Activated T-helper 17 cell treated with anti-CD3 and anti-CD28 coated beads, Interleukin-2, amount 50 U/mL, for 72 hours (primary cell): ENCODE measurements at places on chromosomes 6 and 20. TPM values are rescaled to one million over a fixed set of nuclear protein-coding genes. Genes with fewer than 3 reads are reported as not detected.
A peak's percentile ranks its signal among the peaks of the same experiment; 100 is the strongest.

ACOT8 gene
- total RNA-seq, result 23.2 TPM

GRCh38 chr20:29687438-29687837 lies 1570.0 kb upstream of the DEFB115 start:
- no peak for ATAC-seq

DNA sequence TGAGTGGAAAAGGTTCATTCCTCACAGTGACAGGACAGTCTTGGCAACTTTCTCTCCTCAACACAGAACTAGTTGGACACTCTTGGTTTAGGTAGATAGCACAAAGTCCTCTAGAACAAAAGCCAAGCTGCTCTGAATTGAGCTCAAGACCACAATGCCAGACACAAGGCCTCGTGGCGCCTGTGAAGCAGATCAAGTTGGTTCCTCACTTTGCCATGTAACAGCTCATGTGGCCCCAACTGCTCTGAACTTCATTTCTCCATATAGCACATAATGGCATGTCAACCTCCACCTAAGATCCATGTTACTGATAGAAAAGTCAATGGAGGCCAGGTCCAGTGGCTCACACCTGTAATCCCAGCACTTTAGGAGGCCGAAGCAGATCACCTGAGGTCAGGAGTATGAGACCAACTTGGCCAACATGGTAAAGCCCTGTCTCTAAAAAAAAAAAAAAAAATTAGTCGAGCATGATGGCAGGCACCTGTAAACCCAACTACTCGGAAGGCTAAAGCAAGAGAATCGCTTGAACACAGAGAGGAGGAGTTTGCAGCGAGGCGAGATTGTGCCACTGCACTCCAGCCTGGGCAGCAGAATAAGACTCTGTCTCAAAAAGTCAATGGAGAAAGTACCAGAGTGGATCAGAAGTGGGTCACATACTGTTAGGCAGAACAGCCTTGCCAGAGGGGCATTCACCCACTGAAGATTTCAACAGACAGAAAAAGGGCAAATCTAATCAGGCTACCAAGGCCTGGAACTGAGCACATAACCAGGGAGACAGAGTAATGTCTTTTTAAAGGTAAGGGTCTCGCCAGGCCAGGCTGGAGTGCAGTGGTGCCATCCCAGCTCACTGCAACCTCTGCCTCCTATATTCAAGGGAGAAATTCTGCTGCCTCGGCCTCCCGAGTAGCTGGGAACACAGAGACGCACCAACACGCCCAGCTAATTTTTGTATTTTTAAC lies 21.2 kb downstream of the ROMO1 start:
- ATAC-seq, result no peak

SAMD10 gene
- 32.7 TPM for total RNA-seq

PLCB1 gene
- total RNA-seq, result 1.8 TPM

- no peak for ATAC-seq
Observed at GRCh38 chr6:117938311-117938995, 31.4 kb downstream of the SLC35F1 start.

DNA sequence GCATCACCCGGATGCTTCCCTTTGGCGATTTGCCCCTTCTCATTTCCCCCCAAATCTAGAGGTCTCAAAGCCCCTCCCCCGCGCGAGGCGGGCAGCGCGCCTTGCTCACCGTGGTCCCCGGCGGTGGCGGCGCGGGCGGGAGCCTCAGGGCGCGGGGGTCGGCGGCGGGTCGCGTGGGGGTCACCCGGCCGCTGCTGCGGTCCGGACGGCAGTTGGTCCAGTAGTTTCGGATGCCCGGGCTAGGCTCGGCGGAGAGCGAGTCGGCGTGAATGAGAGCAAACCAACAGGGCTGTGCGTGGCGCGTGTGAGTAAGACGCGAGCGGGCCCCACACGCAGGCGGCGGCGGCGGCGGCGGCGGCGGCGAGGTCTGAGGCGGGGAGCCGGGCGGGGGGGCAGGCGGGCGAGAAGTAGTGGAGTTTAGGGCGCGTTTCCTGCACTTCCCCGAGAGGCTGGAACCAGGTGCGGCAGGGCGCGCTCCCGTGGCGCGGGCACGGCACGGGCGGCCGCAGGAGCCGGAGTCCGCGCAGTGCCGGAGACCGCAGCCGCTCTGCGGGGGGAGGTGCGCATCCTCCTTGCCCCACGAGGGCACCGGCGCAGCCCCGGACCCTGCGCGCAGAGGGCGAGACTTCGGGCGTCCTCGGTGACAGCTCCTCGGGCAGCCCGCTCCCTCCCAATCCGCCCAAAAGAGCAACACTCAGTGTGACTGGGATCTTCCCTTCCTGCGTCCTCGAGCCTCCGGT lies 567 bp downstream of the HS3ST5 start:
- ATAC-seq, result no peak

DNA sequence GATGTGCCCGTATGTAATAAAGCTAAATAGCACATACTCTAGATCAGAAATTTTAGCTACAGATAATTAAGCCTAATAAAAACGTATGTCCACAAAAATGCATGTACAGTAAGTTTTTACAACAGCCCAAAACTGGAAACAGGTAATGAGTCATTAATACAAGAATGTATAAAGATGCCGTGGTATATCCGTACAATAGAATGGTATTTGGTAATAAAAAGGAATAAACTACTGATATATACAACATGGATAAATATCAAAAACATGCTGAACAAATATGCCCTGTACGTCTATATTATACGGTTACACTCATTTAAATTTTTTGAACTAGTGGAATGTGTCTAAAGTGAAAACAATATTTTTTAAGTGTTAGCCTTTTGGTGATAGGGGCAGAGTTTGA lies 128.2 kb upstream of the ADGRB3 start:
- no peak for ATAC-seq

DNA sequence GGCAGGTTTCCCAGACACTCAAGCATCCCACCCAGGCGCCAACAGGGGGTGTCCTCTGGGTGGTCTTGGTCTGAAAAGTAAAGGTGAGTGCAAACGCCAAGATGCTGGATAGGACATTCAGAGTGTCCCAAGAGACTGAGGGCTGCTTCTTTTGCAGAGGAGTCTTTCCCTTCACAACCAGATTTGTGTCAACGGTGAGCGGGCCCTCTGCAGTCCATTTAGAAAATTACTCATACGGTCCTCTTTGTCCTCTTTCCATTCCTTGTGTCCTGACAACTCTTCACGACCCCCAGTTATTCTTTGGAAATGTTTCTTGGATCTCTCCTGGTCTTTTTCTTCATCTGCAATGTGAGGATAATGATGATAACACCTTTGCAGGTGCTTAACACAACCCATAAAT lies 257.8 kb downstream of the CDC5L start:
- ATAC-seq, result no peak

- no peak for ATAC-seq
Observed at GRCh38 chr20:40663991-40664880, 24.8 kb downstream of the MAFB start.

ARMH2 gene
- 0.45 TPM for total RNA-seq

- no peak for ATAC-seq
Observed at GRCh38 chr6:4678506-4679300, 97.5 kb upstream of the CDYL start.

FBXO9 gene
- total RNA-seq, result 58.2 TPM

DNA sequence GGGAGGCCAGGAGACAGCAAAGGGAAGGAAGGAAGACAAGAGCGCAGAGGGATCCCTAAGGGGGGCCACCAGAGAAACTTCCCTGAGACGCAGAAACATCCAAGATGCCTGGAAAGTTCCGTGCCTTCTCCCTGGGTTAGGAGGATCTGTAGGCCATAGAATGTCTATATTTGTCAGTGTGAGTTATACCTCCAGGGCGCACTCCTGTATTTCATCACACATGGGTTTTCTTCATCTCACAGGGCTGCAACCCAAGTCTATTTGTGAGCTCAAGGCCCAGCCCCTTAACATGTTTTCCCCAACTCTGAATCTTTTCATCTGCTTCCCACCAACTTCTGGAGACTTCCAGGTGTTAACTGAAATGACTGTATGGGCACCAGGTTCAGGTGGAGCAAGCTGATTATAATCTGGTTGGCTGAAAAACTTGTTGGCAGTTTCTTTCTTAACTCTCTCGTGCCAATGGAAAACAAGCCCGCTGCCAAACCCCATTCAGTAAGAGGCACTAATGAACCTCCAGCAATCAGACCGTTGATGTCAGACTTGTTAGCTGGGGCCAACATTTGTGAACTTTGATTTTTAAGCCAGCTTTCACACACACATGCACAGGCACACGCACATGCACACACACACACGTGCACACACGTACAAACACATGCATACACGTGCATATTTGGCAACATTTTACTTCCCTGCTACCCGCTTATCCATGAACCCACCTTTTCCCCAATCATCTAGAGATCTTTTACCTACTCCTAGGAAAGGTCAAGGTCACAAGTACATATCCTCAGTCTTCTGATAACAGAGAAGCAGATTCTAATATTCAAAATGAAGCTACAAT lies 247.5 kb upstream of the GMDS start:
- no peak for ATAC-seq

DNA sequence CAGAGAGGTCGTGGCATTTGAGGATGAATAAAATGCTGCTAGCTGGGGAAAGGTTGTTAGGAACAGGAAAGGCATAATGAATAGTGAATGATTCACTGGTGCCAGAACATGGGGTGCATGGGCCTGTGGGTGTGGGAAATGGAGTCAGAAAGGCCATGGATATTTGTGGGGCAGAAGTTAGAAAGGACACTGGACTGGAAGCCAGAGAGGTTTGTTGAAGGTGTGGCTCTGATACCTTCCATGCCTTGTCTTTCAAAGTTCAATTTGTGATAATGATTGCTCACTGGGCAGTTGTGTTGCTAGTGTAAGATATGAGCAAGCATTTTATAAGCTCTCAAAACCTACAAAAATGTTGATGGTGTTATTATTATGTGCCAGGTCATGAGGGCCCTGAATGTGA lies 32.7 kb downstream of the LRRC1 start:
- ATAC-seq, result no peak

DNA sequence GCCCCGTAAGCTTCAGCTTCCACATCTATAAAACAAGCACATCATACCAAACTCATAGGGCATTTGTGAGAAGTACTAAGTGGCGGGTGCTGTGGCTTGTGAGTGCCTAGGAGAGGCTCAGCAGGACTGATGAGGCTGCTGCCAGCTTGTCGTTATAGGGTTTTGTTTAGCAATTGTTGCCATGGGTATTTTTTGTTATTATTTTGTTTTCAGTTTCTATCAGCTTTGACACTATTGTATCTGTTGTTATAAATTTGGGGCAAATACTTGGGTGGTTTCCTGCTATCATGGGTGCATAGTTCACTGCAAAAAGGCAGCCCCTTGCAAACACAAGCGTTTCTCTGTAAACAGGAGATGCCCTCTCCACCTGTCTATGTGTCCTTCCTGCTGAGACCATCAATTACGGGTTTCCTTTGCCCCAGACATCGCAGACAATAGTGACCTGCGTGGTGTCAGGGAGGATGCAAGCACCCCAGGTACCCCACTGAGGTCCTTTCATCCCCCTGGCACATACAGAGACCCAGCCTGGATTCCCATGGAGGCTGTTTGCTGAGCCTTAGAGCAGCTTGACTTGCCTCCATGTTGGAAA lies 3.1 kb upstream of the CCDC167 start:
- ATAC-seq, result peak; percentile 26

FOXS1 gene
- not detected for total RNA-seq

SLC17A2 gene
- total RNA-seq, result not detected

NKX2-4 gene
- total RNA-seq, result not detected

GRCh38 chr6:2636672-2637071 lies 114.0 kb downstream of the MYLK4 start:
- ATAC-seq, result no peak

DNA sequence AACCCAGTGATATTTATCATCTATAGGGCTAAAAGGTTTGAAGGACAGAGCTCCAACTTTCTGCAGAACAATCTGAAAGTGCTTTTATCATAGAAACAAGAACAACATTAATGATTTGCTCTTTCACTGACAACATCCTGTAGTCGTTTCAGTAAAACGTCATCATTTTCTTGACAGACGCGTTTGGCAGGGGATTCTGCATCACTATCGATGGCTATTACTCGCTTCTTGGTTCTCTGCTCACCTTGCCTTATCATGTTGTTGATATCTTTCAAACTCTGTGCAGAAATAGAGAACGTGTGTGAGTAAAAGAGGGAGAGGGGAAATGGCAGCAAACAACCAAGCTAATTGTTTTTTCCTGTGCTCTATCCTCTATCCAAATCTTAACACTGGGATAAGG lies 47.1 kb upstream of the SAMHD1 start:
- ATAC-seq, result no peak

DNA sequence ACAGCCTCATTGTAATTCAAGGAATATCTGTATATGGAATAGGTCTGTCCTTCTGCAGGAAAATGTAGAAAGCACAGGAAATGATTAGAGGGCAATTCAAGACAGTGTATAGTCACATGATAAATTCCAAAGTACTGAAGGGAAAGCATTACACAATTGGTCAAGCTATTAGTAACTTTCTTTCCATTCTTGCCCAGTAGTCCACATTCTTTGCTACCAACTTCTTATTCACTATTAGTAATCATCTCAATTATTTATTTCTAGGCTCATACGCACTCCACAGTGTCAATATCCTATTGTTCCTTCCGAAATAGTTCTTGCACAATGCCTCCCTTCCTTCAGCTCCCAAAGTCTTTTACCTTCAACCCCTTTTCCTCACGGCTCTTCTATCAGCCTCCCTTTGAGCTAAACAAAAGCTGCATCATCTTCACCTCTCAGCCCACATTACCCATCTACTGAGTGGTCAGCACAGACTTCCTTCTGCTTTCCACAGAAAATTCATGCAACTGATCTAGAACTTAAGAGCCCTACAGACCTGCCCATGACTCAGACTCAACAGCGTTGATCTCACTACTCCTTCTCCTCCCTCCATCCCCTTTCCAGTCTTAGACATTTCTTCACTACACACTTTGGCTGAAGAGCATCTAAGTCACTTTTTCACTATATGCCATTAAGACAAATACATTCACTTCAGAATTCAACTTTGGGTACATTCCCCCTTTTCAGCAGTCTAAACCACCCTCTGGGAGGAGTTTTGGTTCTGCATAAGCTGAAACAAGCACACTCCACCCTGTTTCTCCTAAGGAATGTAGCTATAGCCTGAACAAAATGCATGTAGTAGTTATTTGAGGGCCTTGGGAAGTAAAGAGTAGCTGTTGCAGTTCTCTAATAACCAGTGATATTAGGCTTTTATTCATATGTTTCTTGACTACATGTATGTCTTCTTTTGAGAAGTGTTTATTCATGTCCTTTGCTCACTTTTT lies 157.9 kb downstream of the KIF16B start:
- ATAC-seq, result no peak

RNASET2 gene
- total RNA-seq, result 94.2 TPM

GRCh38 chr6:130189531-130190397 lies 33.0 kb downstream of the SAMD3 start:
- ATAC-seq, result no peak

ADAT2 gene
- total RNA-seq, result 32.6 TPM

DNA sequence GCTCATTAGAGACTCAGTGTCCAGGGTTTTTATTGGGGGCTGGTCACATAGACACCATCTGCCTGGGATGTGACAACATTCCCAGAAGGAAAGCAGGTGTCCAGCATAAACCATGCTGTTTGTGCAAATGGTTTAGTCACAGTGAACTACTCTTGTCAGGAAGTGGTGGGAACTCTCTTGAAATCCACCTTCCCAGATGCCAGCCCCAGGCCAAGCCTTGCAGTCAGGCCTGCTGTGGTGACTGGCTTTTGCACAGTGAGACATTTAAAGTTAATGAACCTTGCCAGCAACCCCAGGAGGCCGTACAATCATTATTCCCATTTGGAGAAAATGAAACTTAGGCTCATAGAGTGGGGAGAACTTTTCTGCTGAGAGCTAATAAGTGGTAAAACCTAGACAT lies 242.5 kb upstream of the KCNG1 start:
- ATAC-seq, result no peak

GRCh38 chr20:64005394-64005793 lies 24.5 kb downstream of the PRPF6 start:
- peak; percentile 34 for ATAC-seq

- ATAC-seq, result no peak
Observed at GRCh38 chr6:25537349-25538018, 114.5 kb upstream of the SCGN start.

ETV7 gene
- 16.9 TPM for total RNA-seq

INSM1 gene
- not detected for total RNA-seq
